Eye (tissue), 1 donor: ENCODE measurements at places on chromosomes 3 and 15.

GRCh38 chr3:39124876-39125840, 17.7 kb downstream of the TTC21A start:
- DNase-seq, result no peak

DNA sequence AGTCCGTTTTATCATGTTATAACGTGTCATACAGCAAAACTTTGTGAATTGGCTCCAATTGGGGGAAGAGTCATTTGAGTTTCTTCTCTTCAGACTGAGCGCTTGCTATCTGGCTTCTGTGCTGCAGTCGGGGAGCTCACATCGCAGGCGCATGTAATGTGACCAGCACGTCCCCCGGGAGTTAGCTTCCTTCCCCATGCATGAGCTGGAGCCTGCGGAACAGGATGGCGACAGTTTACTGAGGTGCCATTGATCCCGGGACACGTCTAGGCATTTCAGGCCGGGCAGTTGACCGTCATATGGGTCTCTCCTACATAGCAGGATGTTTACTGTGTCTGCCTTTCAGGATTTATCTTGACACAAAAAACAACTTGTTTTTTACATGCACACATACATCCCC, 44.8 kb downstream of the CMTM8 start:
- DNase-seq, result peak; percentile 55

GRCh38 chr3:61996366-61996765, 377.0 kb downstream of the FEZF2 start:
- no peak for DNase-seq

DNA sequence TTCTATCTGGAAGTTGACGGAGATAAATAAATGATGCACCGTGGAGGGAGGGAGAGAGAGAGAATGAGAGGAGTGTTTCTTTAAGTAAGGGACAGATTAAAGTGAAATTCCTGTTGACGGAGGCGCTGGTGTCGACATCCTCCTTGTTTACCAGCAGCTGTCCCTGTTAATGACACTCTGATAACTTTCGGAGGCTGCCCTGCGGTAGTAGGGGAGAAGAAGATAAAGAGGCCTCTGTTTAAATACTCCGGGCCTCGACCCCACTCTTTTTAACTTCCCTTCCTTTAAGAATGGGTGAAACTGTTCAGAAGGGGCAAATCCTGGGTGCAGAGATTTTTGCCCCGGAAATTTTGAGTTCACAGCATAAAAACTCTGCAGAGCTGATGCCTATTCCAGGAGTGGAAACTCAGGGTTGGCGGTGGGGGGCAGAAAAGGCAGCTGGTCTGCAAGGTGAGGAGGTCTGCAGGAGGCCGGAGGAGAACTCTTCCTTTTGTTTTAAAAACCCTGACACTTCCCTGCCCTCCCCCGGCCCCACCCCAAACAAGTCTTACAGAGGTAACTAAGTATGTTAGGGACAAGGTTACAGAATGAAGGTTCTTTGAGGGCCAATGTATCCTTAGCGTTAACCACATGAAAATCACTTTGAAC, 276.6 kb upstream of the NR2F2 start:
- no peak for DNase-seq
